ENCODE measurements at places on chromosomes 13 and 19.
A peak's percentile ranks its signal among the peaks of the same experiment; 100 is the strongest.

DNA sequence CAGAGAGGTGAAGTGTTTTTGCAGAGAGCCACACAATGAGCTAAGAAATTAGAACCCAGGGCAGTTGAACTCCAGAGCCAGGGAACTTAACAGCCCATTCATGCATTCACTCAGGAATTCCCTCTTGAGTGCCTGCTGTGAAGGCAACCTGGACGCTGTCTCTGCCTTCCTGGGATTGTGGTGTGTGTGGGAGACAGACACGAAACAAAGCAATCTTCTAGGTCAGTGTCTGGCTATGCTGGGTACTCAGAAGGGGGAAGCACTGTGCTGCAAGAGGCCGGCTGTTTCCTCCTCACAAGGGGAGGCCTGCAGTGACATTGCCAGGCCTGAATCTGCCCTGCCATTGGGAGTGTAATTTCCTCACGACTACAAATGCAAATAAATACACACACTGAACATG is 9.7 kb downstream of the BCKDHA start:
- DNase-seq: no peak

- no peak for DNase-seq
Measured at GRCh38 chr13:63693696-63694095, 2278.0 kb upstream of the PCDH20 start.

- DNase-seq: peak; percentile 88
Measured at GRCh38 chr19:53553865-53554791, 16.2 kb downstream of the ZNF331 start.

GRCh38 chr13:114130131-114130836 is 2.1 kb downstream of the RASA3 start:
- no peak for DNase-seq

DNA sequence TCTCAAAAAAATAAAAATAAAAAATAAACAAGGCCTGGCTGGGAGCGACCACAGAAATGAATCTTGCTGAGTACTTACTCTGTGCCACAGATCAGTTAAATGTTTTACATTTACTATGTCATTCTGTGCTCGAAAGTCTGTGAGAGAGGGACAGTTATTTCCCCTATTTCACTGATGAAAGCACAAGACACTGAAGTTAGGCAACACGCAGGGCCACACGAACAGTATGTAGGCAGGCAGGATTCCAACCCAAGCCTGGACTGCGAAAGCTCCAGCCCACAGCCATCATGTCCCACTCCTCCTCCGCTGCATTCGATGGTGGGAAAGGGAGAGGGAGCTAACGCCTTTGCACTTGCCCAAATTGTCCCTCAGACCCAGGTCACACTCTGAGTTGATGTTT is 34.2 kb downstream of the RUBCNL start:
- DNase-seq: no peak

DNA sequence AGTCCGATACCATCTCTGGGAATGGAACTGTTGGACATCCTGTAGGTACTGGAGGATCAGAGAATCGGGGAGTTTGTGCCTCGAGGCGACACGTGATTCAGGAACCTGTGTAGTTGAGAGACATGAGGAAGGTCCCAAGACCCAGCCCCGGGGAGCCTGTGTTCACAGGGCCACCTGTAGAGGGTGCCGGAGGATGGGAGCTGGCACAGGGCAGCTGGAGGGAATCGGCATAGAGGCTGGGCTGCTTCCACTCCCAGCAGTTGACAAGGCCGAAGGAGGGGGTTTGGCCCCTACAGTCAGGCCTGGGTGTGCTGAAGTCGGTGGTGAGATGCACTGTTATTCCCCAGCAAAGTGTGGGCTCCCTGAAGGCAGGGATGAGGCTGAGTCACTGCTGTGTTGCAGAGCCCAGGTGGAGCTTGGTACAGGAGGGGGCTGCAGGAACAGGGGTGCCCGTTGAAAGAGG is 2.5 kb upstream of the ISYNA1 start:
- DNase-seq: peak; percentile 65

GRCh38 chr19:41619018-41619556 is 7.8 kb downstream of the CEACAM4 start:
- no peak for DNase-seq

DNA sequence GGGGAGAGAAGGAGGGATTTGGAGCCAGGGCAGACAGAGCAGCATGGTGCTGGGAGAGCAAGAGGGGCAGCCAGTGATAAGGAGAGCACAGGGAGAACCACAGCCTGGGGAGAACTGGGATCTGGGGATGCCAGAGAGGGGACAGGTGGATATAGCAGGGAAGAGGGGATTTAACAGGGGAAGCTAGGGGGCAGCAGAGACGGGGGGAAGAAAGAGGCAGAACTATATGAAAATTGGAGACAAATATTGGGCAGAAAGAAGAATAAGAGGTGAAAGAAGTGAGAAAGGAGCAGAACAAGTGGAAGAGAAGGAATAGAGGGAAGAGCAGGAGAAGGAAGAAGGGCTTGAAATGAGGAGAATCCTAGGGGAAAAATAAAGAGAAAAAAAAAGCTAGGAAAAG is 6.5 kb upstream of the ZNF528 start:
- no peak for DNase-seq

- DNase-seq: no peak
Measured at GRCh38 chr13:106555631-106556328, 12.2 kb downstream of the ARGLU1 start.

- DNase-seq: no peak
Measured at GRCh38 chr13:109787135-109787954, 962 bp upstream of the IRS2 start.

DNA sequence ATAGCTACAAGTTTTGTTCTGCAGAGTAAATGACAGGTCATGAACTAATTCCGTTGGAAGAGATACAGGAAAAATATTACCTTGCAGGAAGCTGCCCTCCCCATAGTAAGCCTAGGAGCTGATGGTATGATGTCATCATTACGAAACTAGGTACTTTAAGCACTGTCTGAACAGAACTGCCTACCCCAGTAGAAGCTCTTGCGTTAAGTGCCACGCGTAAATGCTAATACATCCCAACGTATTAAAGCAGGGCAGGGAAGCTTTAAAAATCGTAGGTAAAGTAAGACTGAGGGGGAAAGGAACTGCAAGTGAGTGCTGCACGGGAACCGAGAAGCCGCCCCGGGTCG is 572 bp downstream of the UGGT2 start:
- DNase-seq: no peak

- no peak for DNase-seq
Measured at GRCh38 chr13:41981951-41982715, 21.2 kb upstream of the VWA8 start.

- no peak for DNase-seq
Measured at GRCh38 chr13:23612182-23612581, 42.0 kb downstream of the TNFRSF19 start.

- DNase-seq: no peak
Measured at GRCh38 chr13:30382836-30383525, 39.3 kb upstream of the UBE2L5 start.

GRCh38 chr19:4066682-4067395 is at the start of gene ZBTB7A:
Gene ZBTB7A, minus strand, starts transcription at chr19:4066899. Its CDS starts 11,667 bp downstream, at chr19:4055232.
- peak; percentile 80 for DNase-seq

- no peak for DNase-seq
Measured at GRCh38 chr13:39311619-39312018, 273.4 kb downstream of the NHLRC3 start.

GRCh38 chr13:113077566-113077952 is 28.0 kb upstream of the F7 start:
- DNase-seq: no peak

GRCh38 chr13:71217827-71218226 is 649.2 kb downstream of the DACH1 start:
- no peak for DNase-seq

- DNase-seq: no peak
Measured at GRCh38 chr13:110280231-110280813, 26.6 kb downstream of the COL4A1 start.

DNA sequence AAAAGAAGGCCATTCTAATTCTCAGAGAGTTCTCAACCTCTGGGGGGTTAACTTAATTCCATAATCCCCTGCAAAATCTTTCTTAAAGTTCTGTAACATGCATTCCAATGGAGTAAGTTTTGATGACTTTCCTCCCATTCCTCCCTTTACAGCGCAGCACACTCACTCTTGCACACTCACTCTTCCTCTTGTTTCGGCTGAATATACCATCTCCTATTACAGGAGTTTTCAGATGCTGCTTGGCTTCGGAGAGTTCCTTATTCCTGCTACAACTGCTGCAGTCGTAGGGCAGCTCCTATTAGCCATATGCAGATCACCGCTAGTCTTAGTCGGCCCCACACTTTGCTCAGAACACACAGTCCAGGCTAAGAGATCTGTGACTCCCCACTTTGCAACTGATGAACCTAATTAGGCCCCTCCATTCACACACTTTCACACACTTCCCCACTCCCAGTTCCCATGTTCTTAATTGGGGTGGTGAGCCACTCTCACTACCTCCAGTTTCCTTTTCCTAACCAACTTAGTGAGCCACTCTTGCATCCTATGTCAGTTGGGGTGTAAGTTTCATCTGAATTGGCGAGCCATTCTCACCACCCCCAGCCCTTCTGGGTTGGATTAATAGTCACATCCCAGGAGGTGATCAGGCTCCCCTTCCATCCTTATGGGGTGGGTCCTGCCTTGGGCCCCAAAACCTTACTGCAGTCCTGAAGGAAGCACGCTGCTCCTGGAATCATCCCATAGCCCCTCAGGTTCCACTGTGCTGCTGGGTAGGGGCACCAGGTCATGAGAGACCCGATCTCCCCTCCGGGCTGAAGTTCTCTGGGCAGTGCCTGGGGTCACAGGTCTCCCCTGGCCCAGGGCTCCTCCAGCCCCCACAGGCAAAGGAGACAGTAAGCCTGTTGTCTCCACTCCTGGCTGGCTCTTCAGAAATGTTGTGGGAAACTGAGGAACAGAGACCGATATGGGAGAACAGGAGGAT is 53.9 kb downstream of the OR10H4 start:
- no peak for DNase-seq

DNA sequence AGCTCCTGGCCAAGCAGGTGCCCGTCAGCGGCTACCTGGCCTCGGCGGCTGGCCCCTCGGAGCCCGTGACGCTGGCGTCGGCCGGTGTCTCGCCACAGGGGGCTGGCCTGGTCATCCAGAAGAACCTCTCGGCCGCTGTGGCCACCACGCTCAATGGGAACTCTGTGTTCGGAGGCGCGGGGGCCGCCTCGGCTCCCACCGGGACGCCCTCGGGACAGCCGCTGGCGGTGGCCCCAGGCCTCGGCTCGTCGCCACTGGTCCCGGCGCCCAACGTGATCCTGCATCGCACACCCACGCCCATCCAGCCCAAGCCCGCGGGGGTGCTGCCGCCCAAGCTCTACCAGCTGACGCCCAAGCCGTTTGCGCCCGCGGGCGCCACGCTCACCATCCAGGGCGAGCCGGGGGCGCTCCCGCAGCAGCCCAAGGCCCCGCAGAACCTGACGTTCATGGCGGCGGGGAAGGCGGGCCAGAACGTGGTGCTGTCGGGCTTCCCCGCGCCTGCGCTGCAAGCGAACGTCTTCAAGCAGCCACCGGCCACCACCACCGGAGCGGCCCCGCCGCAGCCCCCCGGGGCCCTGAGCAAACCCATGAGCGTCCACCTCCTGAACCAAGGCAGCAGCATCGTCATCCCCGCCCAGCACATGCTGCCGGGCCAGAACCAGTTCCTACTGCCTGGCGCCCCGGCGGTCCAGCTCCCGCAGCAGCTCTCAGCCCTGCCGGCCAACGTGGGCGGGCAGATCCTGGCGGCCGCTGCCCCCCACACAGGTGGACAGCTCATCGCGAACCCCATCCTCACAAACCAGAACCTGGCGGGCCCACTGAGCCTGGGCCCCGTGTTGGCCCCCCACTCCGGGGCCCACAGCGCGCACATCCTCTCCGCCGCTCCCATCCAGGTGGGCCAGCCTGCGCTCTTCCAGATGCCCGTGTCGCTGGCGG is 33.0 kb upstream of the EHD2 start:
- no peak for DNase-seq

DNA sequence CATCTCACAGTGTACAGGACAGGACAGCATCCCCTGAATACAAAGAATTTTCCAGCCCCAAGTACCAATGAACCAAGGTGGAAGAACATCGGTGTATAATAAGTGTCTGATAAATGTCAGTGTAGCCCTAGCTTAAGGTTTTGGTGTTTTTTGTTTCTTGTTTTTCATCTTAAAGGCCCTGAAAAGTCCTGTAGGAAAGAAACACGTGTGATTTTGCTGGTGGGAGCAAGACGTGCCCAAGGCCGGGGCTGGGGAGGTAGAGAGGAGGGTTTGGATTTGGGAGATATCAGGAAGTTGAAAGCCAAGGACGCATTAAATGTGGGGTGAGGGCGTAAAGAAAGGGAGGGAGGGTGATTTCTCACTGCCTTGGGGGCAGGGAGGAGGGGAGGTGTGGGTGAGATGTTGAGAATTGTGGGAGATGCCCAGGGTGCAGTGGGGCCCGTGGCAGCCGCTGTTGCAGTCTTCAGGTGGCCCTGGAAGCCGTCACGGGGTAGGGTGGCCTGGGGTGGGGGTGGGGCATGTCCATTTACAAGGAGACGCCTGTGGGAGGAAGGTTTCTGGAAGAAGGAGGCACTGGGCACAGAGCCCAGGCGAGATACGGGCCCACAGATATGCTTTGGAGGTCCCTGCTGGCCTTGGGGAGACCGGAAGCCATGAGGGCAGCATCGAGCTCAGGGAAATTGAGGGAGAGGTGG is 6.7 kb downstream of the CAMSAP3 start:
- DNase-seq: no peak

- DNase-seq: no peak
Measured at GRCh38 chr19:19457671-19458070, 52.2 kb downstream of the GATAD2A start.

GRCh38 chr13:19818223-19818842 is 35.6 kb upstream of the PSPC1 start:
- no peak for DNase-seq

DNA sequence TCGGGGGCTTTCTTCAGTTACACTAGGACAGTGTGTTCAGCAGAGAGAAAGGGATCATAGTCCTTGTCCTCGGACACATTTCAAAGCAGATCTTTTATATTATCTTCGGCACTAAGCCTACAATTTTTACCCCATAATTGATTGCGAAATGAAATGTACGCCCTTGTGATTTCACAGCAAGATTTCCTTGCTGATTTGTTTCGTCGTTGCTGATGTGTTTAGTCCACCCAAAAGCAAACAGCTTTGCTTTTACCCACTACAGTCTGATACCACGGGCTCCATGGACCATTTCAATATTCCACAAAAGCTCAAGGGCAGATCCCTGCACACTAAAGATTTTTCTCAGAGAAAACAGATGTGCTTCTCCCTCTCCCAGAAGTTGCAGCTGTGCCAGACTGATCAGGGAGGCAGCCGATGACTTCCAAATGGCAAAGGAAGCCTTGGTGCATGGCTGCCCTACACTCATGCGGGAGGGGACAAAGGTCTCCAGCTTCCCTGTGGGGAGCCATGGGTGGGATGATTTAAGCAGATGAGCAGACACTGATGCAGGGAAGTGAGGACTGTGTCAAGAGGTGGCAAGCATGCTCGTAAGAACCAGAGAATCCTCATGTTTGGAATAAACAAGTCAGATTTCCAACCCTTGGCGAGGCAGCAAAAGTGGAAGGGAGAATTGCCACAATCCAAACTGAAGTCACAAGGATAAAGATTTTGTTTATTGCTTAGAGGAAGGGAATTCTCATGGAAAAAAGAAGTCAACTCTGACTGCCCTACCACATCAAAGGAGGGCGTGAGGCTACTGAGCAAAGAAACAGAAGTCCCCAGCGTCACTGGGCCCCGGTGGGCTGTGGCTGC is 81.1 kb downstream of the STK24 start:
- DNase-seq: no peak

Data from GM13976 (cell line).